ENCODE measurements at places on chromosomes 3 and 15.

DNA sequence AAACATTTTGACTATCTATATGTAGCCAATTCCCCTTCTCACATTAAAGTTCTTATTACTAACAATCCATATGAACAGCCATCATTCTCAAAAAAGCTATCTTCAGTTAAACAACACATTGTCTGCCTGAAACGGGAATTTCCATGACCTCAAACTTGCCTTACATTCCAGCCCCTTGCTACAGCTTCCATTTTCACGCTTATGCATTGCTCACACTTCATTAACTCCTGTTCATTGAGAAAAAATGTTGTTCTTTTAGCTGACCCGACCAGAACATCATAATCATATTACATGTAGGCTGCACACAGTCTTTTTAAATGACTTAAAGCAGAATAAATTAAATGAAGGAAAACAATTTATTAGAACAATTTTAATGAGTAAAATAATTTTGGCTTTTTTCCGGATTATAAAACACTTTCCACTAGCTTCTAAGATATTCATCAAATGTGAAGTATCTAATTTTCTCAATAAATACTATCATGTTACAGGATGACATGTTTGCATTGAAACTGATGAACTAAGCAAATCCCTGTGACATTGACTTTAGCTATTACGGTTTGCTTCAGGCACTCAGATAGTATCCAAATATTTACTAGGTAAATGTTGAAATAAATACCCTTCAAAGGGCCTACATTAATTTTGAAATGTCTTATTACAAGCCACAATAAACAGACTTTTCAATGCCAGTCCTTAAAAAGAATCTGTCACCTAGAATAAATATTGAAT lies 49.9 kb downstream of the P3H2 start:
- no peak for DNase-seq

- no peak for DNase-seq
Observed at GRCh38 chr15:71572452-71573053, 237.8 kb upstream of the NR2E3 start.

DNA sequence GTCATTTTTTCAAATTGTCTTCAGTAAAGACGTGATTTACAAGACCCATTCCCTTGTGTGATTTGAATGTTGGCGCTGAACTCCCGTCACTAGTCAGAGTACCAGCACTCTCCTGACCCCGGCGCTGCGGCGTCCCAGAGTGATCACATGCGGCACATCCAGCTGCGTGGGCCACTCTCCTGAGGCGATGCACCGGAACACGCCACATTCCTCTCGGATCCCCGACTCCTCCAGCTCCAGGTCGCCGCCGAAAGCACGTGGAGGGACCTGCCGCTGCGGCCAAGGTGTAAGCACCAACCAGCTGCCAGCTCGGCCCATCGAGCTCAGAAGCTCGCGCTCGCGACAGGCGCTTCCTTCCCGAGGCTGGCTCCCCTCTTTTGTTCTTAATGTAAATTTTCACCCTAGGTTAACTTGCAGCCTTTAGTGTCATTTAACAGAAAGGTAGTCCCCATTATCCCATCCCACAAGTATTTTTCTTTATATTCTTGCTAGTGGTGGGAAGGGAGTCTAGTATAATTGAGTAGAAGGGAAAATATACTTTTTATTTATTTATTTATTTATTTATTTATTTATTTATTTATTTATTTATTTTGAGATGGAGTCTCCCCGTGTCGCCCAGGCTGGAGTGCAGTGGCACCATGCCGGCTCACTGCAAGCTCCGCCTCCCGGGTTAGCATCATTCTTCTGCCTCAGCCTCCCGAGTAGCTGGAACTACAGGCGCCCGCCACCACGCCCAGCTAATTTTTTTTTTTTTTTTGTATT lies 61.7 kb upstream of the VGLL3 start:
- no peak for DNase-seq

DNA sequence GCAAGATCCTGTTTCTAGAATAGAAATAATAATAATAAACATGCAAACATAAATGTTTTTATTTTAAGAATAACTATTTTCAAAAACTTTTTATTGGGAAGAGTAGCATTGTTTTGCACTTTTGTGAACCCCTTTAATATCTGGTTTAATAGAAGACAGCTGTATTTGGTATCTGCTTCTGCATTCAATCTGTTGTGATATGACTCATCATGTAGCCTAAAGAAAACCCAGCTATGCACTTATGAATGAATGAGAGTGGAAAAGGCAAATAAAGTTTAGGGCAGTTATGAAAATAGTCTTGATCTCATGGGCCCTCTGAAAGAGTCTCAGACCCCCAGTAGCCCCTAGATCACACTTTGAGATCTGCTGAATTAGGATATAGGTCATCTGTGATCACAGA lies 100.4 kb upstream of the PPP2R3A start:
- no peak for DNase-seq

DNA sequence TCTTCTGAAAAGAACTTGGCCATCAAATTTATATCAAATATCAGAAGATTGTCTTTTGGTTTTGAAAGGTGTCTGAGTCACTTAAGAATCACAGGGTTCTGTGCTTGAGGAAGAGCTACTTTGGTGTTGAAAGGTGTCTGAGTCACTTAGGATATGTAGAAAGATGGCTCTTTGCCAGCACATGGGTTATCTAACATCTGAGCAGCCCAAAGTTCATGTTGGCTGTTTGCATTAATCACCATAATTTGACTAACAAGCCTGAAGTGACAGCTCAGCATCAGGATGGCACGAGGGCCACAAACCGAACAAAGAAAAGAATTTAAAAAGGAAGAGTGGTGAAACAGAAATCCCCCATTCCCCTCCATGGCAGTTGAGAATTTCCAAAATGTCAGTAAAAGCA lies 190.5 kb upstream of the CMC1 start:
- peak; percentile 7 for DNase-seq

Data from hematopoietic multipotent progenitor cell treated with erythropoietin and hydrocortisone succinate and interleukin-3 and kit ligand, for 6 days (in vitro differentiated cells).